ENCODE measurements at places on chromosomes 3 and 15.

DNA sequence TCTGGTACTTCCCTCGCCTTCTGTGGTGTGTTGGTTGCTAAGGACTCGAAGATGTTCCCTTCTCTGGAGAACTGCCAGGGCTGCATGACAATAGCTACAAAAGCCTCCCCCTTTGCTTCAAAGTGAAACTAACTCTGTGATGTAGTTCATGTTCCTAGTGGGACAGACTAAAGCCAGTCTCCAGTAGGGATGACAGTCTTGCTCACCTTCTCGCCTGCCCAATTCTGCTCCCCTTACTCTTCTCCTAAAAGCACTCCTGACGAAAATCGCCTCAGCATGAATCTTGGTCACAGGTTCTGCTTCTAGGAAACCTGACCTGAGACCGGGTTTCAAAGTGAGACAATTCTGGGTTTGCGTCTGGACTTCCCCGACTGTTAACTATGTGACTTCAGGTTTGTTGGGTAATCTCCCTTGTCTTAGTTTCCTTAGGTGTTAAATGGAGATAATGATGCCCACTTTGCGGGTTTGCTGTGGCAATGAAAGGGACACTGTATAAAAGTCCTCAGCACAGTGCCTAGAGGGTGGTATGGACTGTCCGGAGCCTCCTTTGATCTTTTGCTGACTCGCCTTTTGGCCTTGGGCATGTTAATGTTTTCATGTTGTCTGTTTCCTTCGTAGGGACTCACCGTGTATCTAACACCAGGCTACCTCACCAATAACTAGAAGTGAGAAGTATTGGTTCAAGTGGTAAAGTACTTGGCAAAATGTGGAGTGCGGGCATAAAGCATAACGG, 24.9 kb upstream of the THRB start:
- DNase-seq = no peak

- no peak for DNase-seq
Measured at GRCh38 chr3:84961521-84962255, 2.9 kb downstream of the CADM2 start.

- DNase-seq = no peak
Measured at GRCh38 chr3:111571907-111572460, 23.2 kb downstream of the ZBED2 start.

GRCh38 chr3:70245746-70246525, 66.5 kb downstream of the MDFIC2 start:
- DNase-seq = no peak

- DNase-seq = no peak
Measured at GRCh38 chr15:51186181-51186705, 91.5 kb upstream of the TNFAIP8L3 start.

GRCh38 chr3:32288819-32289218, 50.3 kb downstream of the CMTM8 start:
- no peak for DNase-seq

DNA sequence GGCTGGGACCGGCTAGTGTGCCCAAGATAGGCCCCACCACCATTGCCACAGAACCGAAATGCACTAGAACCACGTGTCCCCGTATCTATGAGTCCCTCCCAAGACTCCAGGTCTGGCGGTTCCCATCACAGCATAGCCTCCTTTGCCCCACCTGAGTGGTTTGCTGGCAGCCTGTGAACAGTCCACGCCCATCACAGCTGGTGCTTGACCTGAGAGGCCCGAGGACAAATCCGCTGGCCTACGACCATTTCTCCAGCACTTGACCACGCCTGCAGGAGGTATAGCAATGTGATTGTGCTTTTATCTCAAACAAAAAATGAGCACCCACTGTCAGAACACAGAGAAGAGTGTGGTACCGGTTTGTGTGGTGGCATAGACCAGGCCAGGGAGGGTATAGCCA, 736.7 kb upstream of the GBE1 start:
- DNase-seq = no peak

DNA sequence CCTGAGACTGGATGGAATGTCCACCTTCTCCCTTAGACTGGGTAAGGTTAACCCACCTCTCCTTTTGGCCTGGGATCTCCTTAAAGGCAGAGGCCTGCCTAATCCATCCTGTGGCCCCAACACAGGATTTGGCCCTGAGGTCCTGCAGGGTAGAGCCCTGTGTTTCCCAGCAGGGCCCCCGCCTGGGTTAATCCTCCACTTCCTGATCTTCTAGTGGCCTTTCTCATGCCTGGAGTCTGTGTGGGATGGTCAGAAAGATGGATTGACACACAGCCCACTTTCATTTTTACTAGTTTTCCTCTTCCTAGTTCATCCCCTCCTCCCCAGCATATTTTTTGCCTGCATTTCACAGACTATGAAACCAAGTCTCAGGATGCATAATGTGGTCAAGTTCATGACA, 48.9 kb upstream of the SLC6A6 start:
- DNase-seq = no peak

- no peak for DNase-seq
Measured at GRCh38 chr3:186143250-186143649, 34.4 kb upstream of the ETV5 start.

DNA sequence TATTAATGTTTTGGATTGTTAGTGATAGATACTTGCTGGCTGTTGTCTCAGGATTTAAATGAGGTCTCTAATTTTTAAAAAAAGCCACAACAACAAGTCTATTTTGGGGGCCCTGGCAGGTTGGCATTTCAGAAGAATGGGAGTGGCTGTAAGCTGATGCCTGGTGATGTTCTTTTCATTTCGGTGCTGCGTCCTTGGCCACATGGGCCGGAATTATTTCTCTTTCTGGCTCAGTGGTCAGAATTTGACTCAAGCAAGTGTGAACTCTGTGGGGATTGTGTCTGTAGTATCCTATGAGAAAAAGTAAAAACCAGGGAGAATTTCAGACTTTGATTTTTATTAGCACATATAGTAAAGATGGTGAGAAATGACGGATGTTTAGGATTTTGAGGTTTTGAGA, 203.0 kb downstream of the AKAP13 start:
- DNase-seq = no peak

DNA sequence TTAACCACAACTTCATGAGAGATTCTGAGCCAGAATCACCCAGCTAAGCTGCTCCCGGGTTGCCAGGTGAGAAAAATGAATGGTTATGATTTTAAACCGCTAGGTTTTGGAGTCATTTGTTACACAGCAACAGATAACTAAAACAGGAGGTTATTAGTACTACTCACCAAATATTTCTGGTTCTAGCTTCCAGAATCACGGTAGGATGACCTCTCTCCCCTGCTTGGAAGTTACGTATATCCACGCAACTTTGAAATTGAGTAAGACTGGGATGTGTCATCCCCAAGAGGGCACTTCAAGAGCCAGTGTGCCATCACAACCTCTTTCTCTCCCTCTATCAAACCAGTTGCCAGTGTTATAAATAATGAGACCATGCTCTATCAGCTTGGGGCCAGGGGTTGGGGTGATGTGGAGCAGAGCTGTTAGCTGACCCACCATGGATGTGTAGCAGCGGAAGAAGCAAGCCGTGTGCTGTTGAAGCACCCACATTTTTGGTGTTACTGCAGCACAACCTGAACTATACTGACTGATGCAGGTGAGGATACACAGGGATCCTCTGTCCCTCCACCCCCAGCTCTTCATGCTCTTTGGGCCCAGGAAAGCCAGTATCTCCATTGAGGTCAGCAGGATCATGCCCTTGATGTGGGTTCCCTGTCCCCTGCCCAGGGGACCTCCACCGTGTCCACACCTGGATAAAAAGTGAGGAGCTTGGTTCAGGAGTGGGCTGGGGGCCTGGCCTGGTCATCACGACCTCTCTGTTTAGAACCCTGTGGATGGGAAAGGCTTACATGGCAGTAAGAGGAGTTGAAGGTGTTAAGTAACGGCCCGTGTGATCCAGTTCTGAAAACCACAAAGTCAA, 19.4 kb upstream of the ALDH1A3 start:
- DNase-seq = peak; percentile 49

- no peak for DNase-seq
Measured at GRCh38 chr3:176937541-176937940, 259.7 kb downstream of the TBL1XR1 start.

- no peak for DNase-seq
Measured at GRCh38 chr3:47239929-47240328, 42.7 kb downstream of the KIF9 start.

- DNase-seq = no peak
Measured at GRCh38 chr3:114879059-114880031, 267.7 kb downstream of the ZBTB20 start.
